ENCODE measurements at places on chromosomes 7 and 10.

GRCh38 chr7:143878884-143879283 is 23.1 kb downstream of the TCAF1 start:
- no peak for DNase-seq

- DNase-seq, result no peak
Observed at GRCh38 chr7:85286446-85286845, 99.6 kb upstream of the SEMA3D start.

GRCh38 chr10:94224656-94225055 is 138.1 kb downstream of the NOC3L start:
- DNase-seq, result no peak

DNA sequence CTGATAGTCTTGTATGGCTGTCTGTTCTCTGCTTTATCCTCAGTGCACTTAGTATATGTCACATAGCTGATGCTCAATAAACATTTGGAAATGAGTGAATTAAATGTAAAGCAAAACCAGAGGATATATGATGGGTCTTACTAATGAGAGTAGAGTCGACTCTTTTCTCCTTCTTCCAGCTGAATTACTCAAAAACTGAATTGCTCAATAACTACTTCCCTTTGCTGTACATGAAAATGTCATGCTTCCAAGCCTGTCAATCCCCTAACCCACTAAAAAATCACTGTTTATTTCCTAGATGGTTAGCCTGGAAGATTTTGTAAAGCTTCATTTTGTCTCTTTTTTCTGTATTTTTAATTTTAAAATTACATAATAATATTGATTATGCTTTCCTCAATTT is 88.0 kb downstream of the OR13A1 start:
- DNase-seq, result no peak

GRCh38 chr7:73977619-73978618 is 50.1 kb upstream of the ELN start:
- no peak for DNase-seq

GRCh38 chr7:30159698-30160143 is 24.9 kb downstream of the MTURN start:
- no peak for DNase-seq

DNA sequence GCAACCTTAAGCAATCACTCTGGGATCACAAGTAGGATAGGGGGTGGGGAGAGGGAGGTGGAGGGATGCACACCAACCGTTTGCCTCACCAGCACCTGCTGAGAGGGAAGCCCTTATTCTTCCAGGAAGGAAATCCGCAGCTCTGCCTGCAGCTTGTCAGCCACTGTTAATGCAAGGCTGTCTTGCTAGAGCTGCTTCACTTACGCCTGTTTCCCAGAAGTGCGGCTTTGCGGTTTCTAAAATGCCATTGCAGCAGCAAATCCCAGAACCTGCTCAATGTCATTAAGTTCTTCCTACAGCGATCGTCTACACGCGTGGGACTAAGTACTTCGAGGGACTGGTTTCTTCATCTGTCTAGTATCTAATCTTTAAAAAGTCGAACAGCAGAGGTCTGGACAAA is 191.1 kb downstream of the ZMYND11 start:
- DNase-seq, result no peak

DNA sequence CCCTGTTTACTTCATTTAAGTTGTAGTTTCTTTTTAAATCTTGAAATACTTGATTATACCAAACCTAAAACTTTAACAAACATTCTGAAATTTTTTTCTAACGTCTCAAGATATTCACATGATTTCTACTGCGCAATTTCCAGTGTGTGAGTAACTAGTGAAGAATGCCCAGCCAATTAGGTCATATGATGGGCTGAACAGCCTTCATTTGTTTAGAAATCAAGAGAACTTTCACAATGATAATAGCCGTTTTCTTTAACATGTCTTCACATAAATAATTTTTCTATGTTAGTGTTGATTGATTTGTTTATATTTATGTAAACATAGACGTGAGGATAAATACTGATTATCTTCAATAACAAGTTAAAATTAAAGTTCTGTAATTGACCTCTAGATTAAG is 21.8 kb downstream of the STAM start:
- no peak for DNase-seq

DNA sequence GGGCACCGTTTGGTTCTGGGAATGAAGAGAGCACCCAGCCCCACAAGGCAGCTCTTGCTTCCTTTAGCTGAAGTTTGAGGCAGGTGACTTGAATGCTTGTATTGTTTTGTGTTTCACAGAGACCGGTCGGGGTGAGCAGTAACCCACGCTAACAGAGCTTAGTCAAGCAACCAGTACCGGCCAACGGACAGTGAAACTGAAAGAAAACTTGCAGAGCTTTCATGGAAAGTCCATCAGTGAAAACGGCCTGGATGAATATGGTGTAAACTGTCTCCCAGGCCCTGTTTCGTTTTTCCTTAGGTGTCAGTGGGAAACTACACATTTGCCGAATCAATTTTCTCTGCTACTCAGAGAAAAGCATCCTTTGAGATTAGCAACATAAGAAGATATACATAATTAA is 101.1 kb downstream of the LYZL1 start:
- no peak for DNase-seq

DNA sequence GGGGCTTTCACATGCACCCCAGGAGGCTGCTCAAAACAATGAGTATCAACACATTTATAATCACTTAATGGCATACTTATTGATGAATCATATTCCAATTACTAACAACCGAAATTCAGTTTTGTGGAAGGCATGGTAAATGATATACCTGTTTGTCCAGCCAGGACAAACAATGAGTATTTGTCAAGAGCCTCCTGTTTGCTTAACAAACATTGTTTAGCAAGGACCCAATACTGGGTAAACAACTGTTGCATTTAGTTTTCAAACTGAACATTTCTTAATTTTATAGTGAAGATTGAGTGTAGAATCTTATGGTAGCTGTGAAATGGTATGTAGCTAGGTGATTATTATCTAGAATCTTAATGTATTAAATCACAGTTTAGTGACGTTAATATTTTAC is 473.7 kb downstream of the ATRNL1 start:
- no peak for DNase-seq

All from activated naive CD8-positive, alpha-beta T cell treated with anti-CD3 and anti-CD28 coated beads, Interleukin-2, amount 50 U/mL, for 16 hours (primary cell).